AG08396 (cell line): ENCODE measurements at places on chromosomes 12 and 14.
A peak's percentile ranks its signal among the peaks of the same experiment; 100 is the strongest.

GRCh38 chr14:75543786-75544185, 21.5 kb downstream of the BATF start:
- no peak for DNase-seq

DNA sequence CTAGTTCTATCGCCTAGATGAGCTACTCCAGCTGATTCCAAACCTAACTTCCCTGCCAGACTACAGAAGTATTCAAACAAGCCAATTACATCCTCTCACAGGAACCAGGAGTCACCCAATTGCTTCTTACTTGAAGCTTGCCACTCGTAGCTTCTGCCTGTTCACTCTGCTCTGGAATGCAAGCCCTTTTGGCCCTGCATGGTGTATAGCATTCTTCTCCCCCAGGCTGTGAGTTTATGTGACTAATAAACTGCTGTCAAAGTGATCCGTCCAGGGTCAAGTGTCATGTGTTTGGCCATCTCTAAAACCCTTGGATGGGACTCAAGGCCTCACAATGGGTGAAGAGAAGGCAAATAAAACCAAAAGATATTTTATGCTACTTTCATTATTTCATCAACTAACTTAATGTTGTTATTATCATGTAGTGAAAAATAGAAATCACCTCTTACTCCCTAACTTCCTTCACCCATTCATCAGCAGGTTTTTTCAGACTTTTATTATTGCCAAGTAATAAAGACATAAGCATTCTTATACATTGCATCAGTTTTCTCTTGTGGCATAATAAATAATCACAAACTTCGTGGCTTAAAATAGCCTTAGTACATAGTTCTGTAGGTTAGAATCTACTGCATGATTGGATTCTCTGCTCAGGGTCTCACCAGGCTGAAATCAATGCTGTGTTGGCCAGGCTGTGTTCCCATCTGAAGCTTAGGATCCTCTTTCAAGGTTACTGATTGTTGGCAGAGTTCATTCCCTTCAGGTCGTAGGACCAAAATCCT, 1981.7 kb upstream of the FLRT2 start:
- DNase-seq = peak; percentile 14

DNA sequence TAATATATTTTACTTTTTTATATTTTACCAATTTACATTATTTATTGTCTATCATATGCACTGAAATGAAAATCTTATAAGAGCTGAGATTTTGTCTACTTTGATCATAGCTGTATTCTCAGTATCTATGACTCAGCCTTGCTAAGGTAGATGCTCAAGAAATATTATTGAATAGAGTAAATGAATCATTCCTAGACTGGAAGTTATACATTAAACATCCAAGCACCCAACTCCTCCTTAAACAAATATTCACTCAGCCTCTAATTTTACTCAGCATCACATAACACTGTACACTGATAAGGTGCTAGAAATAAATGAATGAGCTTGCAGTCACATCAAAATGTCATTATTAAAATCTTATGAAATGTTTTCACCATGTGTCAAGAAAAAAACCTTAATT, 1424.9 kb downstream of the LRFN5 start:
- no peak for DNase-seq

DNA sequence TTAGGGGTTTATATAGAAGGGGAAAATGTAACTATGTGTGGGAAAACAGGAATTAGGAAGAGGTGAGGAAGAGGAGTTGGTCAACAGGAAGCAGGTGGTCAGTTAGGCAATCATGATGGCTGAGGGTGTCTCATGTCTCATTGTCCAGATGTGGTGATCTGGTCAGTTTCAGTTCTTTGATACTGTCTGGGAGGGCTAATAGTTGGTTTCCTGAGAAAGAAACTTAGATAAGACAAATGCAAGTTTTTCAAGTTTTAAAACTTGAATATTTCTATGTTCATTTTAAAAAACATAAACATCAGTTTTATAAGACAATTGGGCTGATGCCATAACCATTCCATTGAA, 1121.8 kb upstream of the USP15 start:
- no peak for DNase-seq

GRCh38 chr12:13942826-13943225, 38.6 kb downstream of the GRIN2B start:
- no peak for DNase-seq
